ENCODE measurements at places on chromosomes 11 and 22. TPM values are rescaled to one million over a fixed set of nuclear protein-coding genes. Genes with fewer than 3 reads are reported as not detected.

GRCh38 chr11:132519241-132519815 is 1013.0 kb downstream of the OPCML start:
- DNase-seq: no peak

Gene HMOX1
- total RNA-seq: 37.7 TPM

GRCh38 chr11:100820621-100821020 is 133.5 kb downstream of the ARHGAP42 start:
- DNase-seq: no peak

GRCh38 chr11:8369592-8370205 is 106.0 kb upstream of the LMO1 start:
- no peak for DNase-seq

GRCh38 chr11:120613264-120614226 is 102.0 kb downstream of the GRIK4 start:
- DNase-seq: no peak
